ENCODE measurements at places on chromosomes 11 and 22.

DNA sequence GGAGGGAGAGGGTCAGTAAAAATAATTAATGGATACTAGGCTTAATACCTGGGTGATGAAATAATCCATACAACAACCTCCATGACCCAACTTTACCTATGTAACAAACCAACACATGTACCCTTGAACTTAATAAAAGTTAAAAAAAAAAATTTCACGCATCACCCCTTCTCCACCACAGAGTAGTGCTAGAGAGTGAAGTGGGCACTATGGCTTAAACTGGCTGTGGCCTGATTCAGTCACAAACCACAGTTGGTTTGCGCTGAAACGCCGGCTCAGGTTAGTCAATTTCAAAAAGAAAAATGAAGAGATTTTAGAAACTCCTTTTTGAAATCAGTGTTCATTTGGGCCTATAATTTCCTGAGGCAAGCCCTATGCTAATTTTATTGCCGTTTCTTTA, 144.3 kb downstream of the TRPC6 start:
- DNase-seq = peak; percentile 11

GRCh38 chr22:49026494-49027367, 800.9 kb downstream of the BRD1 start:
- no peak for DNase-seq

- no peak for DNase-seq
Observed at GRCh38 chr22:32618441-32619140, 144.0 kb downstream of the FBXO7 start.

DNA sequence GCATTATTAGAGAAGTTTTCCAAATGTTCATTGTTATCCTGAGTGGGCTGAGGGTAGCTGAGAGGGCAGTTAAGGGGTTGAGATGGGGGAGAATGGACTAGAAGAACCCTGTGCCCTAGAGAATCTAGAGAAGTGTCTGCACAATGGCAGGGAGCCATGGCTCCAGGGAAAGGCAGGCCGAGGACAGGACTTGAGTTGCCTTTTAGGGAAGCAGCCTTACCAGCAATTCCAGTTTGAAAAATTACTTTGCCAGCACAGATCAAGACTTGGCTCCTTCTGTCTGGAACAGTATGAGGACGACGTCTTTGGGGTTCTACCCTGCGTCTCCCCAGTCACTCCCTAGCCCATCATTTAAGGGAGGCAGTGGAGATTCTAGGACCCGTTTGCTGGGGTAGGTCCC, 25.7 kb upstream of the MICAL3 start:
- DNase-seq = no peak

GRCh38 chr11:119729951-119730613, 1.1 kb upstream of the NECTIN1 start:
- peak; percentile 24 for DNase-seq

DNA sequence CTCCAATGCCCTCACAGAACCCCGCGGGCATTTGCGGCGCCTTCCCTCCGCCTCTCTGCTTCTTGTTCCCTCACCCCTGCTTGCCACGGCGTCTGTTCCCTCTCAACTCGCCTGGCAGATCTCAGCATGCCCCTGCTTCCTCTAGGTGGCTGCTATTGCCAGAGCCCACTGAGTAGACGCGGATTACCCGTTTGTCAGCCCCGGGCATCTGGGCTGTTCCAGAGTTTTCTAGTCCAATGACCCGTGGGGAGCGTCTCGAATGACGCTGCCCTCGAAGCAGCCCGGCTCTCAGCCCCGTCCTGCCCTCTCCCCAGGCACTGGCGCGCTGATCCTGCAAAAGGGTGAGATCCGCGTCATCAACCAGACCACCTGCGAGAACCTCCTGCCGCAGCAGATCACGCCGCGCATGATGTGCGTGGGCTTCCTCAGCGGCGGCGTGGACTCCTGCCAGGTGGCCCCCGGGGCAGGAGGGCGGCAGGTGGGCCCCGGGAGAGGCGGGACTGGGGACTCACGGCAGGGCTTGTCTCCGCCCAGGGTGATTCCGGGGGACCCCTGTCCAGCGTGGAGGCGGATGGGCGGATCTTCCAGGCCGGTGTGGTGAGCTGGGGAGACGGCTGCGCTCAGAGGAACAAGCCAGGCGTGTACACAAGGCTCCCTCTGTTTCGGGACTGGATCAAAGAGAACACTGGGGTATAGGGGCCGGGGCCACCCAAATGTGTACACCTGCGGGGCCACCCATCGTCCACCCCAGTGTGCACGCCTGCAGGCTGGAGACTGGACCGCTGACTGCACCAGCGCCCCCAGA, 49.7 kb downstream of the ST14 start:
- DNase-seq = no peak

DNA sequence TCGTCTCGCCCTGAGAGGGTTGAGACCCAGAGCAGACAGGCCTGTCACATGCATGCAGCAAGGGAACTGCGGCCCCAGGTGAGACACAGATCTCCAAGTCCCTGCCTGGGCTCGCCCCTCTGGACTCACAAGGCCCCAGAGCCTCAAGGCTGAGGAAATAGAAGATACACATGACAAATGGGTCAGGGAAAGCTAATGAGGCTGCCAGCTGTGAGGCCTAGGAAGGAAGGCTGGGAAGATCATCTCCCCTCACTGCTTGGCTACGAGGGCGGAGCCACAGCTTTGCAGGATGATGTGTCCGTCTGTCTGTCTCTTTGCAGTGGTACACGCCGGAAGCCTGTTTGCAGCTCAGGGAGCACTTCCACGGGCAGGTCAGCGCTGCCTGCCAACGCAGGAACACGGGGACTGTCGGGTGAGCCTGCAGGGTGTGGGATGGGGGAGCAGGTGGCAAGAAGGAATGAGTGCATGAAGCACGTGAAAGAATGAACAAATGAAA, 4.5 kb downstream of the RAB36 start:
- DNase-seq = no peak

GRCh38 chr11:10044618-10045017, 249.4 kb downstream of the SBF2 start:
- peak; percentile 24 for DNase-seq

- DNase-seq = peak; percentile 85
Observed at GRCh38 chr11:119626871-119627270, 102.1 kb downstream of the NECTIN1 start.

GRCh38 chr22:39908737-39909136, 7.9 kb downstream of the GRAP2 start:
- no peak for DNase-seq
